Non-pigmented ciliary epithelial cell (primary cell): ENCODE measurements at places on chromosomes 6 and 20.

DNA sequence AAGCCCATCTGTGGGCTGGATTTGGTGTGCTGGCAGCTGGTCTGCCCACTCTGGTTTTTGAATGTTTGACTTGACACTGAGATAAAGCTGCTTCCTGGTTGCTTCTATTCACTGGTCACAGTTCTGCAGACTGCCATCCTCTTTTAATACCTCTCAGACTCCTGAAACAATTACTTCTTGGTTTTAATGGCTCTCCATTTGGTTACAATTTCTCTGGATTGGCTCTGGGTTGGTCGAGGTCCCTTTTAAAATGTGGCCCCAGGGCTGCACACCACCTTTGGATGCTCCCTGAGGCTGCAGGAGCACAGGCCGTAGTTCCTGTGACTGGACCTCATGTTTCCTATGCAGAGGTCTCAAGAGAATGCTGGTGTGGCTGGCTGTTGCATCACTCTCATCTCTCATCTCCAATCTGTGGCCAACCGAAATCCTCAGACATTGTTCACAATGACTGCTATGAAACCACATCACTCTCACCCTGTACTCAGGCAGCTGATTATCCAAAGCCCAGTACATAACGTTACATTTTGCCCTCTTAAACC, 98.5 kb downstream of the INSM1 start:
- DNase-seq, result peak; percentile 56

DNA sequence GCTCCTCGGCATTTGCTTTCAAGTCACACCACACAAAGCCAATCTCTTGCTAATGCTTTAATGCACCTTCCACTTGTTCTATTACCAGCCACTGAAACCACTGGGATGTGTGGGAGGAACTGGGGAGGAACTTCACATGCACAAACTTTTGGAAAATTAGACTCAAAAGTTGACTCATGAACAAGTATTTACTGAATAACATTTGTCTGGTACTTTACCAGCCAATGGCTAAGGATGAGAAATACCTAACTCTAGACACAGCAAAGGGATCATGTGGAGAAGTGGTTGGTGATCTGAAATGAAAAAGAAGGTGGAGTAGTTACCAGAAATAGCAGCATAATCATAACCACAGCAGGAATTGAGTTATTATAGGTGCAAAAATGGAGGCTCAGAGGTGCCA, 554.0 kb upstream of the NOX3 start:
- DNase-seq, result peak; percentile 18

DNA sequence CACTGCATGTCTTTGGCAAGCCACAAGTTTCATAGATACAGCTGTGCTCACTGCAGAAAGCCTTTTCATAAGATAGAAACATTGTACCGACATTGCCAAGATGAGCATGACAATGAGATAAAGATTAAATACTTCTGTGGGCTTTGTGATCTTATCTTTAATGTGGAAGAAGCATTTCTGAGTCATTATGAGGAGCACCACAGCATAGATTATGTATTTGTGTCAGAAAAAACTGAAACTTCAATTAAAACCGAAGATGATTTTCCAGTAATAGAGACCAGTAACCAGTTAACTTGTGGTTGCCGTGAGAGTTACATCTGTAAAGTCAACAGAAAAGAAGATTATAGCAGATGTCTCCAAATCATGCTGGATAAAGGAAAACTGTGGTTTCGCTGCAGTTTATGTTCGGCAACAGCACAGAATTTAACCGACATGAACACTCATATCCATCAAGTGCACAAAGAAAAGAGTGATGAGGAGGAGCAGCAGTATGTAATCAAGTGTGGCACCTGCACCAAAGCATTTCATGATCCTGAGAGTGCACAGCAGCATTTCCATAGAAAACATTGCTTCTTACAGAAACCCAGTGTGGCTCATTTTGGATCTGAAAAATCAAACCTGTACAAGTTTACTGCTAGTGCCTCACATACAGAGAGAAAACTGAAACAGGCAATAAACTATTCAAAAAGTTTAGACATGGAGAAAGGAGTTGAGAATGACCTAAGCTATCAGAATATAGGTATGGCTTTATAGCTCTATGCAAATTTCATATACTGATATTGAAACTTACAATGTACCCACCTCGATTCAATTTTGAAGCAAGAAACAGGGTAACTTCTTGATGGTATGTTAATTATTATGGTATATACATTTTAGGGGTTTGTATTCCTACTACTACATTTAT, 23.9 kb upstream of the BAG2 start:
- no peak for DNase-seq

DNA sequence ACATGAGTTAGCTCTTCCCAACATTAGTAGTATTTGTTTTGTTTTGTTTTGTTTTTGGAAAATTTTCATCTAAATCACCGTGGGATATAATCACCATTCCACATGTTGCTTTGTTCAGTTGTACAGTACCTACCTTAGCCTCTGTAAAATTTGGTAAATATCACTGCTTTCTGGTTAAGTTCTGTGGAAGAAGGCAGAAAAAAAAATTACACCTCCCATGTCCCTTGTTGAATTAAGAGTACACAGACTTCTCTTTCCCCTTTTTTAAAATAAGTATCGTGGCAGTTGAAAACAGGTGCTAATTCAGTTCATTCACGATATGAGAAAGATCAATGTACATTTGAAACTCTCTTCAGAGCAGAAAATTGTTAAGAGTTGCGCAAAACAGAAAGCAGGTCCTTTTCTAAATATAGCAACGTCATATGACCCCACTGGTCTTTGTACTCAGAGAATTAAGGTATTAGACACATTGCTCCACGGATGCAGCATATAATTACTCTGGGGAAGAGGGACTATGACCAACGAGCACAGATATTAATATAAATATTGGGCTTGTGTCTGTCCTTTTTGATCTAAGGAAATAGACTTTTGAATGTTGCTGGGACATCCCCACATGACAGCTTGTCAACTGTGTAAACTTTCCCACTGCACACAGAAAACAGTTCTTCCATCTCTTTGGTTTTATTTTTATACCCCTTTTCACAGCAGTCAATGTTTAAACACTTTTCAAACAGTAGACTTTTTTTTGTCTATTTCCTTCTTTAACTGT, 58.6 kb upstream of the ZNF217 start:
- no peak for DNase-seq
